ENCODE measurements at places on chromosomes 1 and 21.
A peak's percentile ranks its signal among the peaks of the same experiment; 100 is the strongest.

- DNase-seq = no peak
These were observed 2.4 kb downstream of the RASSF5 start for GRCh38 chr1:206509612-206510257.

- DNase-seq = no peak
These were observed 281.5 kb upstream of the VAMP3 start for GRCh38 chr1:7489586-7489985.

GRCh38 chr1:184255560-184255959, 131.3 kb upstream of the C1orf21 start:
- DNase-seq = no peak

GRCh38 chr1:208149776-208150514, 94.2 kb downstream of the PLXNA2 start:
- no peak for DNase-seq

DNA sequence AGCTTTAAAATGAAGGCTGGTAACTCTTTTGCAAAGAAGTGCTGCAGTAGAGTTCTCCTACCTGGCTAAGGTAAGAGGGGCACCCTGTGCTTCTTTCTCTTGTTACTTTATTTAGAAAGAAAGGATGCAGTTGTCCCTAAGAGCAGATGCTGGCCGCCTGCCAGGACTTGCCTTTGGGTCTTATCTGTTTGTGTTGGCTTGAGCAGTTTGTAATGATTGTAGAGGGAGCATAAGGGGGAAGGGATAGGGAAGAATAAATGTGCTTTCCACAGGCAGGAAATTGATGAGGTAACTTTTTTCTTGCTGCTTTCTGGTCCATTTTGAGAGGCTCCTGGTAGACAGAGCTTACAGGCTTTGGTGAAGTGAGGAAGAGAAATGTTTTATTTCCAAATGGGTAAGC, 229.6 kb downstream of the HHAT start:
- DNase-seq = no peak

DNA sequence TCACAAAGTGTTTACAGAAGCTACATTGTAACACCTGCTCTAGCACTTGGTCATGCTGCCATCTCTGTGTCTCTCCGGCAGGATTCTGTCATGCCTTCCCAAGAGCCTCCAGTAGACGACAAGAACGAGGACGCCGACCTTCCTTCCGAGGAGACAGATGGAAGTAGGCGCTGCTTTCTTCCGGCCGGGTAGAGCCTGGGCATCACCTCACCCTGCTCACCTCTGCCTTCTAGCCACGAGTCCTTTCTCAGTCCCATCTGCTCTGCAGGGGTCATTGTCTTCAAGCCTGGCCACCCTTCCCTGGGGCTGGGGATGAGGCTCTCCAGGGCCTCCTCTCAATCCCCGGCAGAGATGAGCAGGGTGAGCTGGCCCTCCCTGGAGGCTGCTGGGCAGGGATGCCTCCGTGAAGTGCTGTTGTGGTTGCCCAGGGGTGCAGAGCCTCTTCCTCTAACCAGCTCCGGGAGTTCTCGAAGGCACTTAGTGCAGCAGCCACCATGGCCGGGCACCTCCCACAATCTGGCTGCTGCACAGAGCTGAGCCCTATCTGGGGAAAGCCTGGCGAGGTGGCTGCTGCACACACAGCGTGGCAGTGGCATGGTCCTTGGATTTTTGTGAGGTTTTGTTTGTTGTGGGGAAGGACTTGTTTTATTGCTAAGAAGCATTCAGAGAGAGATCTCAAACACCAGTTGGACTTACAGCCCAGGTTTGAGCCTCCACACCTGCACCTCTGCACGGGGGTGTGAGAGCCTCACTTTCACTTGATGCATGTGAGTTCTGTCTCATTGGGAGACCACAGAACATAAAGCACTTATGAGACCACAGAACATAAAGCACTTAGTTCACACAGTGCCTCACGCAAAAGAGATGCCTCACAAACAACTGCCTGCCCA, 48.4 kb downstream of the FAAP20 start:
- no peak for DNase-seq

- no peak for DNase-seq
These were observed 174.5 kb upstream of the RUNX1 start for GRCh38 chr21:35223480-35224156.

- DNase-seq = peak; percentile 16
These were observed 3.0 kb downstream of the OLFM3 start for GRCh38 chr1:101993710-101994109.

- no peak for DNase-seq
These were observed 62.6 kb upstream of the C1orf105 start for GRCh38 chr1:172357753-172358385.

- no peak for DNase-seq
These were observed 7.1 kb downstream of the PDZK1IP1 start for GRCh38 chr1:47182676-47183235.

DNA sequence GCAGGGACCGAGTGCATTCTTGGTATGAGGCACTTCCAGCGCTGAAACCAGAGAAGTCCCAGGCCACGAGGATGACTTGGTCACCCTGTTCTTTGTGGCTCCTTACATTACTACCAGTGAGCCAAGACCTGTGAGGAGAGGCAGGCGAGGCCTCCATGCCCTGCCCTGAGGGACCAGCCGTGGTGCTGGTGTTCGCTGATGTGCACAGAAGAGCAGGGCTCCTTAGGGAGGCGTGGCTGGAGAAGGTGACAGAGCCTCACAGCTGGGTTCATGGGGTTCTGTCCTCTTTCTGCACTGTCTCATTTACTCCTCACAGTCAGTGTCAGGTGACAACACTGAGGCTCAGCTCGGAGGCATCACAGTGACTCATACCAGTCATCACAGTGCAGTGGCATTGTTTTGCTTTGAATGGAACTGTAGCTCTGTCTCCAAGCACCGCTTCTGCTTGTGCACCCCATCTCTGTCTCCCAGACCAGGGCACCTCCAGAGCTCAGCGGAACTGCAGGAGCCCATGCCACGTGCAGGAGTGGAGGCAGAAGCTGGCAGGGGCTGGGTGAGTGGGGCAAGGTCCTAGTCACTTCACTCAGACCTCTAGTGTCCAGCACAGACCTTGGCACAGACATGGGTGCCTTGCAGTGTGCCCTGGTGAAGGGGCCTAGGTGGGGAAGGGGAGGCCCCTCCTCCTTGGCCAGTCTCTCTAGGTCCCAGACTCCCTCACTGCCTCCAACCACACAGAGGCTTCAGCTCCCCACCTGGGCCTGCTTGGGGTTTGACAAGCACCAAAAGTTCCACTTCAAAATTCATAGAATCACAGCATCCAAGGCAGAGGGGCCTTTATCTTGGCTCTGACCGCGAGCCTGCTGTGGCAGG, 310.9 kb downstream of the MATN1 start:
- no peak for DNase-seq

DNA sequence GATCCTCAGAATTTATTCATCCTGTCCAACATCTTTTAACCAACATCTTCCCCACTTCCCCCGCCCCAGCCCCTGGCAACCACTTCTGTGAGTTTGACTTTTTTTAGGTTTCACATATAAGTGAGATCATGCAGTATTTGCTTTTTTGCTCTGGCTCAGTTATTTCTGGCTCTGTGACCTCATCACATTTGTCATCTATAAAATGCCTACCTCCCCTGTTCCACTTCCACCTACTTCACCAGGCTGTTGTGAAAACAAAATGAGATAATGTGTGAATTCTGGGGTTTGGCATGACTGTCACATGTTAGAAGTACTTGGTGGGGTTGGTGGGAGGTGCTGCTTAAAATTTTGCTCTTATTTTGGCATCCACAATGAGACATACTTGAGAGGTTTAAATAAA, 18.4 kb downstream of the HHAT start:
- DNase-seq = no peak

DNA sequence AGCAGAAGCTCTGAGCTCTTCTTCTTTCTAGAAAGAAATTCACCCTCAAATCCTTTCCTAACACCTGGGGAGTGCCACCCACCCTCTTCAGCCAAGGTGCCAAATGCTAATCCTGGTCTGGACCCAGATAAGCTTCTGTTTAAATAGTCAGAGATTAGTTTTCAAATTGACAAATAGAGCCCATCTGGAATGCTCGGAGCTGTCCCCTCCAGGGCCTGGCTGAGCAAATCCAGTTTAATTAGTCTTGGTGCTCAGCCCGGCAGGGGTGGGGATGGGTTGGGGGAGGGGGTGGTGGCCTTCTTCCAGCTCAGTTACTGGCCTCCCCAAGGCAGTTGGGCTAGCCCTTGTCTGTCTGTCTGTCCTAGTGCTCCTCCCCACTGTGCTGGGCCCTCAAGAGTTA, 269.5 kb downstream of the GRIK3 start:
- DNase-seq = no peak

DNA sequence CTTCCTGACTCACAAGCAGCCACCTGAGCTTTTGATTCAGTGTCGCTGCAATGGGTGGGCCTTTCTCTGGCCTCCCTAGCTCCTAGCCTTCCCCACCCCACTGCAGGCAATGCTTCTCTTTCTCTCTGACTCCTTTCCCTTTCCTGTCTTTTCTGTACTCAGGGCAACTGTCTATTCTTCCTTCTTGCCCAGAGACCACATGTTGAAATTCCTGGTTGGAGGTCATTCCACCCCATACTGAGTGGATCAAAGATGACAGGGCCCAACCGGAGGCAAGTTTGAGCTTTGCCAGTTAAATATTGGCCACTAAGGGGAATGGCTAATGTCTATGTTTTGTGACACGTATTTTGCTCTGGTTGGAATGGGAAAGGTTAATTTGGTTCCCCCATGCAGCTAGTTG, 65.2 kb upstream of the ARID1A start:
- no peak for DNase-seq

GRCh38 chr1:182476625-182477024, 26.7 kb downstream of the RGSL1 start:
- no peak for DNase-seq
